Stimulated activated naive CD8-positive, alpha-beta T cell treated with anti-CD3 and anti-CD28 coated beads, Interleukin-15, Interleukin-2, amounts not matched to agents 100 U/mL and 50 U/mL, for 24 hours (primary cell): ENCODE measurements at places on chromosomes 13 and 19.
A peak's percentile ranks its signal among the peaks of the same experiment; 100 is the strongest.

GRCh38 chr13:31504918-31505317 is 234.4 kb upstream of the RXFP2 start:
- no peak for DNase-seq

- DNase-seq: no peak
Measured at GRCh38 chr19:10471909-10472308, 31.2 kb downstream of the KEAP1 start.

DNA sequence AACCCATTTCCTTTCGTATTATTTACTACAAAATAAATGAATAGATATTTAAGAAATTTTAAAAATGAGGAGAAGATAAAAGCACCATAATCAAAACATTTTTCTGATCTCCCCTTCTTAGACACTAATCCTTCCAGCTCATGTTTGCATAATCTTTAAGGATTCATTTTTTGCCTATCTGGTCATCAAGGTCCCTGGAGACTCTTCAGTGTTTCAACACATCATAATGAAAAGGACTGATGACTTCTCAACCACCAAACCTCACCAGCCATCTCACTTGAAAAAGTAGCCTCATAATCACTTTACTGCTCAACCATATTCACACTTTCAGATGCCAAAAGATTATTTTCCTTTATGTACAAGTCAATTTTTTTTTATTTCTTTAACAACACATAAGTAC is 80.1 kb downstream of the DCLK1 start:
- no peak for DNase-seq

- peak; percentile 19 for DNase-seq
Measured at GRCh38 chr13:45109102-45109720, 11.1 kb upstream of the GTF2F2 start.

DNA sequence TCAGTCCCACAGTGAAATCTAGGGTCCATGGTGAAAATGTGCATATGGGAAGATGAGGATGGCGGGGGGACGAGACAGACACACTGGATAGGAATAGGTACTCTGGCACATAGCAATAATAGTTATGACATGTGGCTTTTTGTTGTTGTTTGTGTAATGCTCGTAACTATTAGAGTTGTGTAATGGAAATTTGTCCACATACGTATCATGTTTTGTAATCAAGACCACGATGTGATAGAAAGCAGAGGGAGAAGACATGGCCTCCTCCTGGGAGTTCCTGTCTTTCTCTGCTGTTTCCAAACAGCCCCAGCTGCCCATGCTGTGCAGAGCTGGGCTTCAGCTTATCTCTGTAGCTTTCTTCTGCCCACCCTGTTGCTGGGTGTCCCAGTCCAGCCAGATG is 185.3 kb upstream of the TMTC4 start:
- DNase-seq: no peak

DNA sequence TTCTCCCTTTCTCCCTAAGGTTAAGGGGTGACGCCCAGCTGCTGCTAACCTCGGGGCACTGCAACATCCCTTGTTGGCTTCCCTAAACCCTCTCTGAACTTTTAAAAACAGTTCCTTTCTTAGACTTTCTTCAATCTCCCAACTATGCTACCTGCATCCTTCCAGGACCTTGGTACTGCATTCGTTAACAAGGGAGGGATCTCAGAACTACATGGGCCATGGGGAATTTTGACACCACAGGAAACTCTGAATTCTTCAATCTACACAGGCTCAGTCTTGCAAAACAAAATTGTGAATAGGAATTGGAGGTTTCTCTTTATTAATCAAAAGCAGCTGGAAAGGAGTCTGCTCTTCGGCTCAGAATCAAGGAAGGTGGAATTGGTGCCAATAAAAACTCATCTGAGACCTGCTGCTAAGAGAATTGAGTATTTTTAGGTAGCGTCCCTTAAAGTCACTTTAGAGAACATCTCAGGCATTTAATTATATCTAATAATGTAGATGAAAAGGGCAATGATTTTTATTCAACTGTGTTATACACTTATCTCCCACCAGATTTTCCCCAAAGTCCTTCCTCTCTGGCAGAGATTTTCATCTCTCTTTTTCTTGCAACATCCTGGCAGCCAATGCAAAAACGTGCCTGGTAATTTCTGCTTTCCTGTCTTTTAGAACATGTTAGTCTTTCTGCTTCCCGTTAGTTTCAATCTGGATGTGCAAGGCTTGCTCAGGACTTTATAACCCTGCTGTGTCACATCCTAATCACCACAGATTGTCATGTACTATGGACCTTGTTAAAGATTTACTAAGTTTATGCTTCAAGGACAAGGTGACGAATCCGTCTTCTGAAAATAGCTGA is 69.1 kb upstream of the SLC15A1 start:
- no peak for DNase-seq

GRCh38 chr13:40060296-40061007 is 405.0 kb downstream of the COG6 start:
- peak; percentile 54 for DNase-seq

DNA sequence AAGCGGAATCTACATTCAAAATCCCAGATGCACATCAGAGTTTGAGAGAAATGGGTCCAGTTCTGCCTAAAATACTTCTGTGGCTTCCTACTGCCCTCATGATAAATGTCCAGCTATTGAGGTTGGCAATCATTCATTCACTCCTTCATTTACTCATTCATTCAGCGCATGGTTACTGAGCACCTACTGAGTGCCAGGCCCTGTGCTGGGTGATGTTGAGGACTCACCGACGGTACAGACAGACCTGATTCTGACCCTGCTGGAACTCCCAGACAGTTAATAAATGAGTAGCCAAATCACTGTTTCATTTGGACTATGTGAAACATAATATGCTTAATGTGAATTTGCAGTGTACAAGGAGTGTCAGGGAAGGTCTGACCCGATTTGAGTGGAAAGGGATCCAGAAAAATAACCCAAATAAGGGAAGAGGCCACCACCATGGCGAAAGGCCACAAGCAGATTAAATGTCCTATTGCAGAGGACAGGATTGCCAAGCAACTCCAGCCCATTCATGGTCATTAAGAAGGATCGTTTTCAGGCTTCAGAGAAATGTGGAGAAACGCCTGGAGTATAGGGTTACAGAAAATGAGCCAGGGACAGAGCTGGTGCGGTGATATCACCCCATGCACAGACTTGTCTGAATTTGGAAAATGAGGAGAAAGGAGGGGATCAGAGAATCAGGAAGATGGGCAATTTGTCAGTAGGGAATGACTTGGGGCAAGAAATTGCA is 20.5 kb downstream of the DYRK1B start:
- no peak for DNase-seq

GRCh38 chr19:10118960-10119359 is 739 bp downstream of the EIF3G start:
- DNase-seq: no peak

- no peak for DNase-seq
Measured at GRCh38 chr19:31611046-31611877, 262.0 kb upstream of the TSHZ3 start.

- DNase-seq: no peak
Measured at GRCh38 chr13:51845574-51846318, 769 bp upstream of the TMEM272 start.

DNA sequence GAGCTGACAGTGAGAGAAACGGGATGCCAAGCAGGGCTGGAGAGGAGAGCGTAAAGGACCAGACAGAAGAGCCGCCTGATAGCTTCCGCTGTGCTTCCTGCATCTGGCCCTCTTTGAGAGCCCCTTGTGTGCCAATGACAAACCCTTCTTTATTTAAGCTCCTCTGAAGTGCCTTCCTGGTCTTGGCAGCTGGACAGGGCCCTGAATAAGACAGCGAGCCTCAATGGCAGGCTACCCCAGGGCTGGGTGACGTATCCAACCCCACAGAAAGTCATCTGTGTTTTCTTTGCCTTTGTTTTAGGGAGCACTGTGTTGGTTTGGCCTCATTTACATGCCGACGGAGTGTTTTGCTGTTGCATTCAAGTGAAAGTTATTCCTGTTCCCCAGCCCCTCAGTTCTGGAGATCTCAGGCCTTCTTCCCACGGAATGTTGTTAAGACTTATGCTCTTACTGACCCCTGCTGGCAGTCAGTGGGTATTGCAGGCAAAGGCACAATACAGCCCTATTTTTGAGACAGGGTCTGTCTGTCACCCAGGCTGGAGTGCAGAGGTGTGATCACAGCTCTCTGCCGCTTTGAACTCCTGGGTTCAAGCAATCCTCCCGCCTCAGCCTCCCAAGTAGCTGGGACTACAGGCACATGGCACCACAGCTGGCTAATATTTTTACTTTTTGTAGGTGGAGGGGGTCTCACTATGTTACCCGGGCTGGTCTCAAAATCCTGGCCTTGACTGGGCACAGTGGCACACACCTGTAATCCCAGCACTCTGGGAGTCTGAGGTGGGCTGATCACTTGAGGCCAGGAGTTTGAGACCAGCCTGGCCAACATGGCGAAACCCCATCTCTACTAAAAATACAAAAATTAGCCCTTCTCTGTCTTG is 16.8 kb downstream of the CCL25 start:
- DNase-seq: peak; percentile 20

- peak; percentile 52 for DNase-seq
Measured at GRCh38 chr19:41957838-41958366, 1.2 kb downstream of the RABAC1 start.

DNA sequence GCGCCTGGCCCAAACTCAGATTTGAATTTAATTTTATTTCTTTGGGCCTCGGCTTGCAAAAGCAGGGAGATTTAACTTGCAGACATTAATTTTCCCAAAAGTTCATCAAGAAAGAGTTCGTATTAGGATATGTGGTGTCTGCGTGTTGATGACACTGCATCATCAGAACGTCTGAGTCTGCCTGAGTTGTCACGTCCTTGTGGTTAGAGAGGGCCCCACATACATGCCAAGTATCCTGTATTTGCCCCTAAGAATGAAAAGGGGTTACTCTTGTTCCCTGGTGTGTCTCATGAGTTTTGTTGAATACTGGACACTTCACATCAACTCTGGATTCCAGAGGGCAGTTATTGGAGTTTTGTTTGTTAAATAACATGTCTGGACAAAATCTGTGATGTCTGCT is 5.6 kb upstream of the TEX29 start:
- DNase-seq: no peak

DNA sequence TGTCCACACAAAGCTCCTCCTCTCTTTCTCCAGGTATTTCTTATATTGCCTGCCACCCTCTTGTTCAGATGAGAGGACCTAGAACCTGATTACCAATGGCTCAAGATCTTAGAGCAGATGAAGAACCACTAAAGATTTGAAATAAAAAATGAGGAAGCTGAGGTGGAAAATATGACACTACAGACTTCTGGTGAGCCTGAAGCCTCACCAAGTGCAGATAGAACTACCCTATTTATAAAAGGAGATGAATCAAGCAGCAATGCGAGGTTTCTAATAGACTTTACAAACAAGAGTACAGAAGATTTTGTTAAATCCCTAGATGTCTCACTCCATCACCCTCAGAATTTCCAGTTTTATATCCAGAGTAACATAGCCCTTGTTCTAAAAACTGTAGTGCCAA is 345.8 kb downstream of the TBC1D4 start:
- no peak for DNase-seq

DNA sequence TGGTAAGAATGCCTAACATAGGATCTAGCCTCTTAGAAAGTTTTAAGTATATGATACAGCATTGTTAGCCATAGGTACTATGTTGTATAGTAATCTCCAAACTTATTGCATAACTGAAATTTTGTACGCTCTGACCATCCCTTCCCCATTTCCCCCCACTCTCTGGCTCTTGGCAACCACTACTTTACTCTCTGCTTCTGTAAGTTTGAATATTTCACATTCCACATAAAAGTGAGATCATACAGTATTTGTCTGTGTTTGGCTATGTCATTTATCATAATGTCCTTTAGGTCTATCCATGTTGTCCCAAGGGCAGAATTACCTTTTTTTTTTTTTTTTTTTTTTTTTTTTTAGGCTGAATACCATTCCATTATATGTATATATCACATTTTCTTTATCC is 396.9 kb downstream of the DLEU7 start:
- no peak for DNase-seq

- no peak for DNase-seq
Measured at GRCh38 chr13:93480553-93481106, 254.0 kb downstream of the GPC6 start.

GRCh38 chr13:85255978-85256377 is 543.2 kb downstream of the SLITRK6 start:
- DNase-seq: no peak

GRCh38 chr13:95275322-95276036 is 25.8 kb downstream of the ABCC4 start:
- DNase-seq: no peak

DNA sequence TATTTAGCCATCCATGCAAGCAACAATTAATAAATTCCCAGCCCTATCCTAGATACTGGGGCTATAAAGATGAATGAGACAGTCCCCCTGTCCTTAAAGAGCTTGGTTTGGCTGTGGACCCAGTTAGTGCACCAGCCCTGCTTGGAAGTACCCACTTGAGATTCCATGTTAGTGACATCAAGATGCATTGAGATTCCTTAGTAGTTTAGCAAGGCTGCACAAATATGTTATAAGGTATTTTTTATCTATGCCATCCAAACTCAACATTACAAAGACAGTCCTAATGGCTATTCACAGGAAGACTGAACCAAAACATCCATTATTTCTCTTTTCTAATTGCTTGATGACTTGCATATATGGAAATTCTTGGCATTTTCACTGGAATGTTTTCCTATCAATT is 48.8 kb upstream of the RAP2A start:
- DNase-seq: no peak

GRCh38 chr13:22812793-22813192 is 368.0 kb upstream of the SGCG start:
- DNase-seq: no peak

DNA sequence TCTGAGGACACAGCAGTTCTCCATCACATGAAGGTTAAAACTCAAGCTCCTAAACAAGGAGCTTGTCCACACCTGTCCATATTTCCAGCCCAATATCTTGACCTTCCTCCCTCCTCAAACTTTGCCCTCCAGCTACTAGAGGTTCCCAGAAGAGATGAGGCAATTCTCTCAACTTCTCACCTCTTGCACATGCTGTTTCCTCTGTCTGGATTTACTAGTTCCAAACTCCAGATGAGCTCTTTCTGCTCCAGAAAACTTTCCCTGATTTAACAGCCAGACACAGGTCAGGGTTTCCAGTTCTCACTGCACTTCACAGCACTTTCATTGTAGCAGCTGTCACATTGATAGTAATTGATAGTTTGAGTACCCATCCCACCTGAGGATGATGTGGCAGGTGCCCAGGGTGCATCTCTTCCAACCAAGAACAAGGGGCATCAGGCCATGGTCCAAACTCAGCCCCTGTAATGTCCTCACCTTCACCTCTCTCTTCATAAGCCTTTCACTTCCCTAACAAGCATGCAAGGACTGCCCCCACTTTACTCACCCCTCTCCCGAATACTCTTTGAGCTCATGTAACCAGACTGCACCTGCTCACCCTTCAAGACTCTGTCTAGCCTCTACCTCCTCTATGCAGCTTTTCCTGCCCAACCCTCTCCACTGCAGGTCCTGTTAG is 3.0 kb upstream of the WDFY2 start:
- DNase-seq: no peak
